ENCODE measurements at places on chromosomes 5 and 9. TPM values are rescaled to one million over a fixed set of nuclear protein-coding genes. Genes with fewer than 3 reads are reported as not detected.

GRCh38 chr9:3401221-3401954 is 124.4 kb downstream of the RFX3 start:
- H3K4me3 ChIP-seq: no peak overlapping the region
- no peaks in the 10 kb centered on the region for H3K36me3 ChIP-seq
- H3K27ac ChIP-seq: no peak overlapping the region
- no peak for DNase-seq
- H3K4me1 ChIP-seq: no peaks in the 10 kb centered on the region

The PIP5K1B gene
- total RNA-seq: not detected

DNA sequence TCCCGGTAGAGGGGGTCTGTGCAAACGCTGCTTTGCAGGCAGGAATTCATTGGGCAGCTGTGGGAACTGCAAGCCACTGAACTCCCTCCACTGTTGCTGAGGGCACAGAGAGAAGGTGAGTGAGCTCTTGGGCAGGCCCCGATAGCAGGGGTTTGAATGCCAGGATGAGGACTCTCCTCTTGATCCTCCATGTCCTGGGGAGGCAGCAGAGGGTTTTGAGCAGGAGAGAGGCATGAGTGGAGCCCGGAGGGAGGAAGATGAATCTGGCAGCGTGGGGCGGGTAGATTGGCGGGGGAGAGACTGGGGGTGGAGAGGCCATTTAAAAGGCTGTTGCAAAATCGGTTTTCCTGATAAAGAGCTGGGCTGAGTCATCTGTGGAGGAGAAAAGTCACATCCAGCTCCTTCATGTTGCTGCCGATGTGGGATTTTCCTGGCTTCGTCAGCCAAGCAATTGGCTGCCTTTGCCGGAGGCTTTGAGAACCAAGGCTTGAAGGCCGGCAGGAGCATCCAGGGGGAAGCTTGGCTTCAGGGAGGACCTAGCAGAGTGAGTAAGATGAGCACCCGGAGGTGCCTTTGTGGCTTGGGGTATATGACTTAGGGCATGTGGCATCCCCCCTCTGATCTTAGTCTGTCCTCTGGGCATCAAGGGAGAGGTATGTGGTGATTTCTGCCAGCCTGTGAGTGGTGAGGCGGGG is at the start of gene SYNPO:
Gene SYNPO, plus strand, starts transcription at position 350 of the 695 bp plus-strand sequence. CDS start 7,616 bp downstream, outside the sequence.
- H3K36me3 ChIP-seq: no peaks in the 10 kb centered on the region
- H3K4me1 ChIP-seq: peaks cover 89% of the 10 kb centered on the region
- no peaks in the 10 kb centered on the region for H3K27me3 ChIP-seq
- H3K27ac ChIP-seq: peak within 1 kb of the TSS; percentile 98
- DNase-seq: peak; percentile 97

The TAF11L10 gene
- not detected for total RNA-seq

The F2RL2 gene
- 1.5 TPM for total RNA-seq

The FGF10 gene
- 1.8 TPM for total RNA-seq

The FOXD1 gene
- total RNA-seq: 17.0 TPM

- H3K4me3 ChIP-seq: no peak overlapping the region
- no peaks in the 10 kb centered on the region for H3K36me3 ChIP-seq
- no peak for DNase-seq
- no peaks in the 10 kb centered on the region for H3K4me1 ChIP-seq
Observed at GRCh38 chr5:146883511-146883910, 5.0 kb upstream of the PPP2R2B start.

The DRD1 gene
- under 0.01 TPM for total RNA-seq

The CDC20B gene
- not detected for total RNA-seq

- no peak for DNase-seq
- H3K27ac ChIP-seq: peak overlapping the region; percentile 86
- peaks cover 62% of the 10 kb centered on the region for H3K4me1 ChIP-seq
- H3K36me3 ChIP-seq: no peaks in the 10 kb centered on the region
Observed at GRCh38 chr9:71678999-71679398, 89.3 kb downstream of the CEMIP2 start.

DNA sequence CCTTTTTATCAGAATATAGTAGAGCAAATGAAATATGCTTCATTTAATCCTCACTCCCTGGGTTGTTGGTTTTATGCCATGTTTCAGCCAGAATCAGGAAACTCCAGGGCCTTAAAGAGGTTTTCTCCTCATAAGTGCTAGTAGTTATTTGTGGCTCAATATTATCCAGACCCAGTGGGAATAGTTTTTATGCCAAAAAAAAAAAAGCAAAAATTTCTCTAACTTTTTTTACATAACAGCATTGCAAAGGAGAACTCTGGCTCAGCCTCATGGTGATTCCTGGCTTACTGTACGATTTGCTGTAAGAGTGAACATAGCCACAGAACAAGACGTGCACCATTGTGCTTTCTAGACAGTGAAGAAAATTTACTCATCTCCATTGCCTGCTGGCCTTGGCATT is 232.5 kb downstream of the PJA2 start:
- no peak overlapping the region for H3K4me3 ChIP-seq
- no peaks in the 10 kb centered on the region for H3K4me1 ChIP-seq
- no peaks in the 10 kb centered on the region for H3K27me3 ChIP-seq
- no peak for DNase-seq
- H3K27ac ChIP-seq: no peak overlapping the region

- peaks cover 14% of the 10 kb centered on the region for H3K4me1 ChIP-seq
- H3K27ac ChIP-seq: peak overlapping the region; percentile 37
- peak overlapping the region; percentile 47 for H3K4me3 ChIP-seq
Observed at GRCh38 chr5:17436350-17436749, 61.7 kb upstream of the TAF11L2 start.

DNA sequence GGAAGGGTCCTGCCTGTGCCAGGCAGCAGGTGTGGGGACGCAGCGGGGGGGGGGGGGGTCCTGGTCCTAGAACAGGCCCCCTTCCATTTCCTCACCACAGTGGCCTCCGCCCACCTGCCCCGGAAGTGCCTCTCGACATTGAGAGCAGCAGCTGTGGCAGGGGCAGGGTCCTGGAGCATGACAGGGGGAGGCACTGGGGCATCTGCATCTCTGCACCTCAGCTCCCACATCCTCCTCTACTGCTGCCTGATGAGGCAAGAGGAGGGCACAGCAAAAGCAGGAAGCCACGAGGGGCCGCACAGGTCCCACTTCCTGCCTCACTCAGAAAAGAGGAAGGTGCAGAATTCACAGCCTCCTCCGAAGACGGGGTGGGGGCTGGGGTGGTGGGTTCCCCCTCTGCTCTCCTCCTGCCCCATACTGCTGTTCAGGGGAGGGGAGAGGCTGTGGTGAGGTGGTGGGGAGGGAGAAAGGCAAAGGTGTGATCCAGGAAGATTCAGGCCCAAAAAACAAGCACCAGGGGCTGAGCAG is 14.8 kb downstream of the AKNA start:
- peaks cover 9% of the 10 kb centered on the region for H3K36me3 ChIP-seq
- no peak overlapping the region for H3K4me3 ChIP-seq
- no peak for DNase-seq
- no peaks in the 10 kb centered on the region for H3K27me3 ChIP-seq
- H3K4me1 ChIP-seq: peaks cover 10% of the 10 kb centered on the region

The TMEFF1 gene
- 1.2 TPM for total RNA-seq

The DMXL1 gene
- total RNA-seq: 86.1 TPM

GRCh38 chr9:109399258-109399767 is 78.5 kb upstream of the EPB41L4B start:
- no peak overlapping the region for H3K4me3 ChIP-seq
- no peak for DNase-seq
- no peaks in the 10 kb centered on the region for H3K27me3 ChIP-seq
- no peaks in the 10 kb centered on the region for H3K36me3 ChIP-seq

DNA sequence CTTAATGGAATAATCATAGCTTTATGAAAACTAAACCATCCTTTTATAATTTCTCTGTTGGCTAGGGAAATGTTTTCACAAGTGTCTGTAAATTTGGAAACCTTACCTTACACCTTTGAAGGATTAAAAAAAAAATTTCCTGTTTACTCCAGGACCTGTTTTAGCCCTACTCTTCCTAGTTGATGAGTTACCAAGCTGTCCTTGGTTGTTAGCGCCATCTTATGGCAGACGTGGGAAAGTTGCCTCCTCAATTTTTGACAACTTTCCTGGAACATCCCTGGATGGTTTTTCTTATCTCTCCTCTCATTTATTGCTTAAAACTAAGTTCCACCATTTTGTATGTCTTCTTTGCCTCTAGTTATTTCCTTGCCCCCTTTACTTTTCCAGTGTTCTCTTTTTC is 25.7 kb downstream of the ZSWIM6 start:
- H3K4me3 ChIP-seq: no peak overlapping the region
- no peak for DNase-seq
- H3K27me3 ChIP-seq: no peaks in the 10 kb centered on the region

- no peak for DNase-seq
- peaks cover 40% of the 10 kb centered on the region for H3K27me3 ChIP-seq
- no peaks in the 10 kb centered on the region for H3K36me3 ChIP-seq
- no peaks in the 10 kb centered on the region for H3K4me1 ChIP-seq
Observed at GRCh38 chr5:139961435-139962157, 81.5 kb downstream of the NRG2 start.

The ARHGEF39 gene
- 0.36 TPM for total RNA-seq

The STPG3 gene
- total RNA-seq: 0.36 TPM

GRCh38 chr5:154971501-154971900 is 30.6 kb downstream of the MRPL22 start:
- H3K27ac ChIP-seq: no peak overlapping the region
- H3K4me1 ChIP-seq: no peaks in the 10 kb centered on the region
- H3K4me3 ChIP-seq: no peak overlapping the region
- peaks cover 9% of the 10 kb centered on the region for H3K36me3 ChIP-seq
- no peak for DNase-seq
- no peaks in the 10 kb centered on the region for H3K27me3 ChIP-seq

DNA sequence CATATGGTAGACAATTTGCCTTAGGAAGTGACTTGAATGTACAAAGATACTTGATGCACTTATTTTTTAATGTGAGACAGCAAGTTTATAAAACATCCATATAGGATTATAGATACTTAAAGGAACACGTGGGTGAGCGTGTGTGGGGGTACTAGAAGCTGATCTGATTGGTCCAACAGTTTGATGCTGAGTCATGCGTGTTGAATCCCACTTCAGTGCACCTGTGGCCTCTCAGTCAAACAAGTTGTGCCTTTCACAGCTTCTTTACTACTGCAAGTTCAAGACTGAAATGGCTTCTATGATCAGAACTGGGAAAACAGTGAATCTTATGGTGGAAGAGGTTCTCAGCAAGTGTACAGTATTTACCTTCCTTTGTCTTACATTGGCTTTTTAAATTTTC is 98.9 kb downstream of the MAP1B start:
- no peaks in the 10 kb centered on the region for H3K27me3 ChIP-seq
- H3K36me3 ChIP-seq: peaks cover 71% of the 10 kb centered on the region
- H3K27ac ChIP-seq: peak overlapping the region; percentile 10
- H3K4me3 ChIP-seq: no peak overlapping the region

DNA sequence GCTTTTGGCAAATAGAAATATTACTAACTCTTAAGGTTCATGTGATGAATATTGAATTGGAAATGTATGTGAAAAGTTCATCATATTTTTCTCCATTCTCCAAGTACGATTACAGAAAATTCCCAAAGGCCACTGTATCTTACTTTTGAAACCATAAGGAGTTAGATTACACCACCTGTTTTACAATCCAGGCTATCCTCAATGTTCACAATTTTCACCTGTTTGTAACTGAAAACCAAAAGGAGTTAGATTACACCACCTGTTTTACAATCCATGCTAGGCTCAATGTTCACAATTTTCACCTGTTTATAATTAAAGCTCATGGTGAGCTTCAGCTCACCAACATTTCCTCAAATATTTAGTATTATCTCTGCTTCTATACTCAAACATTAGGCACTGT is 188.0 kb downstream of the HCN1 start:
- no peaks in the 10 kb centered on the region for H3K4me1 ChIP-seq
- H3K36me3 ChIP-seq: no peaks in the 10 kb centered on the region
- no peaks in the 10 kb centered on the region for H3K27me3 ChIP-seq
- no peak overlapping the region for H3K4me3 ChIP-seq
- no peak for DNase-seq

The PCDHB2 gene
- total RNA-seq: 1.4 TPM

GRCh38 chr9:101587332-101588043 is 7.3 kb downstream of the PPP3R2 start:
- H3K4me3 ChIP-seq: no peak overlapping the region
- no peaks in the 10 kb centered on the region for H3K36me3 ChIP-seq
- no peaks in the 10 kb centered on the region for H3K4me1 ChIP-seq

The PLPPR1 gene
- total RNA-seq: not detected

Data from osteoblast (primary cell).